ENCODE measurements at places on chromosomes 1 and 21. TPM values are rescaled to one million over a fixed set of nuclear protein-coding genes. Genes with fewer than 3 reads are reported as not detected.

MAP3K6 gene
- total RNA-seq = 10.7 TPM

OR2T33 gene
- total RNA-seq = not detected

LIX1L gene
- total RNA-seq = 25.0 TPM

TCP10L gene
- total RNA-seq = not detected

RERE gene
- 7.7 TPM for total RNA-seq

ELF3 gene
- not detected for total RNA-seq

ACP6 gene
- 22.7 TPM for total RNA-seq

FAM78B gene
- total RNA-seq = not detected

OR2AK2 gene
- total RNA-seq = not detected

All from hair follicular keratinocyte (primary cell).